ENCODE measurements at places on chromosomes 2 and 18.
A peak's percentile ranks its signal among the peaks of the same experiment; 100 is the strongest.

- peaks cover 29% of the 10 kb centered on the region for H3K4me1 ChIP-seq
- no peaks in the 10 kb centered on the region for H3K27me3 ChIP-seq
- DNase-seq: no peak
- H3K4me3 ChIP-seq: no peak overlapping the region
Observed at GRCh38 chr2:235511187-235511661, 17.4 kb downstream of the AGAP1 start.

DNA sequence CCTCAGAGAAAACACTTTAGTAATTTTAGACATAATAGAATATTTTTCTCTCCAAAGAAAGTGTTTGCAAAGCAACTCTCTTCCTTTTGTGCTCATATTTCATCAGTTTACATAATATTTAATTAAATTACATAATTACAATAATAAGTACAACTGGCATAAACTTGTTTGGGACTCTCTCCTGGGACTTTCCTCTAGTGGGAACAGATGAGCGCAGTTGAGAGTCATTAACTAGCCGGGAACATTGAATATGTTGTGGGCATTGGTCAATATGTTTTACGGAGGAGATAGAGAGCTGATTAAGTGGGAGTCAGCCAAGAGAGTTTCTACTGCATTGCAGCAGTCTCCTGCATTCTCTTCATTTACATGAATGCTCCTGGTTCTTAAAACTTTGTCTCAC is 607.7 kb downstream of the ARHGAP15 start:
- peaks cover 4% of the 10 kb centered on the region for H3K4me1 ChIP-seq
- H3K27me3 ChIP-seq: no peaks in the 10 kb centered on the region
- H3K4me3 ChIP-seq: no peak overlapping the region
- H3K27ac ChIP-seq: no peak overlapping the region

DNA sequence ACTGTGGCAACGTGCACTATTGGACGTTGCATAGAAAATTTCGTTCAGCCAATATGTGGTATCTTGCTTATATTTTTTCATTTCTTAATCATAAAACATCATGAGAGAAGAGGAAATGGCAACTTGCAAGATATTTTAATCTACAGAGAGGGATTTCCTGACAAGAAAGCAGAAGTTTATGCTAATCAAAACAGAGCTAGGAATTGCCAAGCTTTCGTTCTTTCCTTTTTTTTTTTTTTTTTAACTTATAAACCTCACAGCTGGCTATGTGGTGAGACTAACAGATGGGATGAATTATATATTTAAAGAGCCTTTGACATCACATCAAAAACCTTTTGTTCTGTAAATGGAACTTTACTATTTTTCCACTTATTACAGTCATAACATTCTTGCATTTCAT is 1136.9 kb upstream of the TMEFF2 start:
- H3K4me3 ChIP-seq: no peak overlapping the region
- DNase-seq: no peak
- no peaks in the 10 kb centered on the region for H3K36me3 ChIP-seq
- H3K4me1 ChIP-seq: no peaks in the 10 kb centered on the region
- no peaks in the 10 kb centered on the region for H3K27me3 ChIP-seq

DNA sequence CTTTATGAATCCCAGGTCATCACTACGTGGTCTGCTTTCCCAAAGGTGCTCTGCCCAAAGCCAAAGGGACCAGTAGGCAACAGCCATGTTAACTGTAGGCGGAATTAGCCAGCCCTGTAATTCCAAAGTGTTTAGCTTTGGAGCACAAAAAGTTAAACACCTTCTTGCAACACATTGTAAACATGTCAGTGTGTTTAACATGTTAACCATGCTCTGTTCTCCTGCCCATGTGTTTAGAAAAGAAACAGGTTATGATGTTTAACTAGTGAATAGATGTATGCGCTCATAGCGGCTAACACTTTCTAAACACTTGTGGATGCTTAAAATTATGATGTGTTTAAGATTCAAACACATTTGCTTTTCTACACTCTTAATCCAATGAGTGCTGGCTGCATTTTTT is 292.4 kb downstream of the SRBD1 start:
- H3K36me3 ChIP-seq: no peaks in the 10 kb centered on the region
- H3K27ac ChIP-seq: no peak overlapping the region
- no peak for DNase-seq
- no peaks in the 10 kb centered on the region for H3K27me3 ChIP-seq
- no peaks in the 10 kb centered on the region for H3K4me1 ChIP-seq

GRCh38 chr2:139218181-139218580 is 438.0 kb upstream of the NXPH2 start:
- DNase-seq: no peak
- no peaks in the 10 kb centered on the region for H3K4me1 ChIP-seq
- H3K36me3 ChIP-seq: no peaks in the 10 kb centered on the region
- H3K27me3 ChIP-seq: no peaks in the 10 kb centered on the region

- H3K4me1 ChIP-seq: no peaks in the 10 kb centered on the region
- no peak overlapping the region for H3K4me3 ChIP-seq
- no peaks in the 10 kb centered on the region for H3K27me3 ChIP-seq
Observed at GRCh38 chr2:66929632-66930338, 467.3 kb upstream of the ETAA1 start.

DNA sequence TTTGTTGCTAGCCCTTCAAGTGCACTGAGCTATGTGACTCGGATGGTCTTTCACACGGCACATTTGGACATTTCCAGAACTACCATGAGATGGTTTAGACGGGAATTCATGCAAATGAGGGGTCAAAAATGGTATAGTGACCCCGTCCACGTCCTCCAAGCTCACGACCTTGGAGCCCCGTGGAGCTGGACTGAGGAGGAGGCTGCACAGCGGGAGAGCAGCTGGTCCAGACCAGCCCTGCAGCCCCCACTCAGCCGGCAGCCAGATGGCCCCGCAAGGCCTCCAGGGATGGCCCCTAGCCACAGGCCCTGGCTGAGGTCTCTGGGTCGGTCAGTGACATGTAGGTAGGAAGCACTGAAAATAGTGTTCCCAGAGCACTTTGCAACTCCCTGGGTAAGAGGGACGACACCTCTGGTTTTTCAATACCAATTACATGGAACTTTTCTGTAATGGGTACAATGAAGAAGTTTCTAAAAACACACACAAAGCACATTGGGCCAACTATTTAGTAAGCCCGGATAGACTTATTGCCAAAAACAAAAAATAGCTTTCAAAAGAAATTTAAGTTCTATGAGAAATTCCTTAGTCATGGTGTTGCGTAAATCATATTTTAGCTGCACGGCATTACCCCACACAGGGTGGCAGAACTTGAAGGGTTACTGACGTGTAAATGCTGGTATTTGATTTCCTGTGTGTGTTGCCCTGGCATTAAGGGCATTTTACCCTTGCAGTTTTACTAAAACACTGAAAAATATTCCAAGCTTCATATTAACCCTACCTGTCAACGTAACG is 88.8 kb downstream of the EPAS1 start:
- H3K4me3 ChIP-seq: no peak overlapping the region
- DNase-seq: no peak

GRCh38 chr2:160715428-160715827 is 221.8 kb upstream of the RBMS1 start:
- H3K4me3 ChIP-seq: no peak overlapping the region
- no peaks in the 10 kb centered on the region for H3K4me1 ChIP-seq
- H3K36me3 ChIP-seq: no peaks in the 10 kb centered on the region
- no peak for DNase-seq
- H3K27ac ChIP-seq: no peak overlapping the region
- H3K27me3 ChIP-seq: no peaks in the 10 kb centered on the region

DNA sequence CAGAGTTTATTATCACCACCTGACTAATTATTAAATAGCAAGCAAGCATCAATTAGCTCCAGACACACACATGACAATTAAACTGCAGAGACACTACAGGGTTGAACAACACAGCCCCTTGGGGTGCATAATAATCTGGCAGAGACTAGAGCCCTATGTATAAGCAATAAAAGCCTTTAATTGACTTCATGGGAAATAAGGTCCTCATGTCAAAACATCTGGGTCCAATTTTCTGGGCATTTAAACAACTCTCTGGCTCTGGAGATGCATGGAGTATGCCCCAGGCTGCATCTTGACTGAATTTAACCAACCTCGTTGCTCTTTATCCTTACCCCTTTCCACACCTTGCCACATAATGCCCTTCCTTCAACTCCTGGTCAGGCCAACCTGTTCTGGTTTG is 270.7 kb upstream of the THUMPD2 start:
- no peaks in the 10 kb centered on the region for H3K36me3 ChIP-seq
- no peaks in the 10 kb centered on the region for H3K4me1 ChIP-seq
- H3K27ac ChIP-seq: no peak overlapping the region
- no peaks in the 10 kb centered on the region for H3K27me3 ChIP-seq

DNA sequence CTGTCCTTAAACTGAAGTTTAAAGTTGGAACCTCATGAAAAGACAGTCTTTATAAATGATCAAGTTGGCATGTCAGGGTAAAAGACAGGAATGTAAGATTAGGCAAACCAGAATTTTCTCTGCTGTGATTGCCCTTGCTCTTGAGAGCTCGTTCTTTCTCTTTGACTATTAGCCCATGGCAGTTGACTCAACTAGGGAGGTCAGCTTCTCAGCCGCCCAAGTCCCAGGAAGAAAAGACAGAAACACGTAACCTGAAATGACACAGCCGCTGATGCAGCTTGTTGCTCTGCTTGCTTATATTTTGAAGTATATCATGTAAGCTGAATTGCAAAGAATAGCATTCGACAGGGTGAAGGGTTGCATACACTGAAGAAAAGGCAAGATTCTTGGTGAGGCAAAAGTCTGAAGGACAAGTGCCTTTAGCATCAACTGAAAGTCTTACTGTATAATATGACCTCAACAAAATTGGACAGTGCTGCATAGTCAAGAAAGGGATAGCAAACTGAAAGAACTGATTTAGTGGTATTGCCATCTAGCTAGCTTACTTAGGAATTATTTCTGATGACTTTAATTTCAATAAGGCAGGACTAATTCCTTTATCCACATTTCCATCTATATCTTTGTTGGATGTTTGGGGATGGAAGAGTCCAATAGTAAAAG is 54.7 kb downstream of the ARHGAP15 start:
- no peak overlapping the region for H3K27ac ChIP-seq
- no peaks in the 10 kb centered on the region for H3K27me3 ChIP-seq
- H3K36me3 ChIP-seq: no peaks in the 10 kb centered on the region
- DNase-seq: no peak
- no peaks in the 10 kb centered on the region for H3K4me1 ChIP-seq
- H3K4me3 ChIP-seq: no peak overlapping the region

DNA sequence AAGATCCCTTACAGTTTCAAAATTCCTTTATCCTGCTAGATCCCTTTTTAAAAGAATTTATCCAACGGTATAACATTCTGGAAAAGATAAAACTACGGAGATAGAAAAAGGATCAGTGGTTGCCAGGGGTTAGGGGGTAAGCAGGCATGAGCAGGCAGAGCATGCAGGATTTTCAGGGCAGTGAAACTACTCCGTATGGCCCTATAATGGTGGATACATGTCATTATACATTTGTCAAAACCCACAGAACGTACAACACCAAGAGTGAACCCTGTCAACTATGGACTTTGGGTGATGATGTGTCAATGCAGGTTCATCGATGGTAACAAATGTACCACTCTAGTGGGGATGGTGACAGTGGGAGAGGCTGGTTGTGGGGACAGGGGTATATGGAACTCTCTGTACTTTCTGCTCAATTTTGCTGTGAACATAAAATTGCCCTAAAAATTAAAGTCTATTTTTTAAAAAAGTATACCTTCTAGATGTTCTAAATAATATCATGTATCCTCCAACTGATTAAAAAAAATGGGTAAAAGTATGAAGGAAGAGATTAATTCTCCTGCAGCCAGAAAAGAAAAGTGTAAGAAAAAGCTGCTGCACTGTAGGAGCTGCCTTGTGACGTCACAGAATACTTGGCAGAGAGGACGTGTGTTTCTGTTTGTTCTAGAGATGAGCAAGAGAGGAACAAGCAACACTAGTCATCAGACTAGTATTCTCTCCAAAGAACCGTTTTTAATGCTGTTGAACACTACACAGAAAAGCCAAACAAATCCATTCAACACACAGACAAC is 23.6 kb downstream of the ANKRD44 start:
- H3K4me3 ChIP-seq: no peak overlapping the region
- H3K27me3 ChIP-seq: no peaks in the 10 kb centered on the region
- no peaks in the 10 kb centered on the region for H3K36me3 ChIP-seq
- peak; percentile 71 for DNase-seq
- peak overlapping the region; percentile 69 for H3K27ac ChIP-seq
- H3K4me1 ChIP-seq: peaks cover 30% of the 10 kb centered on the region

DNA sequence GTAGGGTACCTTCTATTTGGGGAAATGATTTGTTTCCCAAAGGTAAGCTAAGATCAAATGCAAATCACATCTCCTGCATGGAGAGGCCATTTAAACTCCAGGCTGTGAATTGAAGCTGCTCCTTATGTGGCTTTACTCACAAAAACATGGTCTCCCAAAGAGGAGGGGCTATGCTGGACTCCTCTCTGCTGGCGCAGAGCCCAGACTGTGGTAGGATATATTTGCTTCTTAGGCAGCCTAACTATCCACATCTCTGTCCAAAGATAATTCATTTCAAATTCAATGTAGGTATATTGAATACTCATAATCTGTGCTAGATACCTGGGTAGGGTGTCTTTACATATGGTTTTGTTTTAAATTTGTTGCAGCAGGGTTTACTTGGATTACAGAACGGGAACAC is 358.5 kb downstream of the ALK start:
- H3K4me1 ChIP-seq: no peaks in the 10 kb centered on the region
- no peak for DNase-seq
- no peak overlapping the region for H3K27ac ChIP-seq
- no peak overlapping the region for H3K4me3 ChIP-seq
- no peaks in the 10 kb centered on the region for H3K27me3 ChIP-seq

- H3K4me1 ChIP-seq: no peaks in the 10 kb centered on the region
- no peak overlapping the region for H3K4me3 ChIP-seq
- no peak for DNase-seq
- no peak overlapping the region for H3K27ac ChIP-seq
Observed at GRCh38 chr18:54672846-54673475, 81.9 kb downstream of the DYNAP start.

DNA sequence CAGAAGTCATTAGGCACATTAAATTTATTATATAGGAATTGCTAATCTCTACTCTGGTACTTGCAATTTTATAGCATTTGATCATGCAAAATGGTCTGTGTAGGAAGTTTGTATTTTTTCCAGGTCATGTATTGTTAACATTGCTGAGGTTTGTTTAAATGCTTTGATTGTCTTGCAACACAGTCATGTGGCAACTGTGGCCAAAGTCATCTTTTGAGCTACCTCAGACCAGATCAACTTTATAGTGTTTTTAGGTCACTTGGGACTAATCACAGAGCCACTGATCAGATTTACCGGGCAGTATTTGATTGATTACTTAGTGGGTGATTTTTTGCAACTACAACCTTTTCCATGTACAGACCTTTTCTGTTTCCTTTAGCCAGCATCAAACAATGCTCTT is 3.7 kb downstream of the SERPINB5 start:
- H3K27ac ChIP-seq: no peak overlapping the region
- DNase-seq: no peak
- H3K36me3 ChIP-seq: no peaks in the 10 kb centered on the region
- no peak overlapping the region for H3K4me3 ChIP-seq

- H3K36me3 ChIP-seq: no peaks in the 10 kb centered on the region
- peak; percentile 37 for DNase-seq
- peak overlapping the region; percentile 94 for H3K27ac ChIP-seq
- H3K27me3 ChIP-seq: no peaks in the 10 kb centered on the region
- peaks cover 70% of the 10 kb centered on the region for H3K4me1 ChIP-seq
- H3K4me3 ChIP-seq: peak overlapping the region; percentile 64
Observed at GRCh38 chr2:36357847-36358659, 2.5 kb downstream of the CRIM1 start.

- H3K4me1 ChIP-seq: no peaks in the 10 kb centered on the region
- H3K36me3 ChIP-seq: no peaks in the 10 kb centered on the region
- H3K4me3 ChIP-seq: no peak overlapping the region
- H3K27me3 ChIP-seq: no peaks in the 10 kb centered on the region
Observed at GRCh38 chr2:148298196-148298595, 277.3 kb downstream of the MBD5 start.
